ENCODE measurements at places on chromosomes 1 and 21. TPM values are rescaled to one million over a fixed set of nuclear protein-coding genes. Genes with fewer than 3 reads are reported as not detected.

DNA sequence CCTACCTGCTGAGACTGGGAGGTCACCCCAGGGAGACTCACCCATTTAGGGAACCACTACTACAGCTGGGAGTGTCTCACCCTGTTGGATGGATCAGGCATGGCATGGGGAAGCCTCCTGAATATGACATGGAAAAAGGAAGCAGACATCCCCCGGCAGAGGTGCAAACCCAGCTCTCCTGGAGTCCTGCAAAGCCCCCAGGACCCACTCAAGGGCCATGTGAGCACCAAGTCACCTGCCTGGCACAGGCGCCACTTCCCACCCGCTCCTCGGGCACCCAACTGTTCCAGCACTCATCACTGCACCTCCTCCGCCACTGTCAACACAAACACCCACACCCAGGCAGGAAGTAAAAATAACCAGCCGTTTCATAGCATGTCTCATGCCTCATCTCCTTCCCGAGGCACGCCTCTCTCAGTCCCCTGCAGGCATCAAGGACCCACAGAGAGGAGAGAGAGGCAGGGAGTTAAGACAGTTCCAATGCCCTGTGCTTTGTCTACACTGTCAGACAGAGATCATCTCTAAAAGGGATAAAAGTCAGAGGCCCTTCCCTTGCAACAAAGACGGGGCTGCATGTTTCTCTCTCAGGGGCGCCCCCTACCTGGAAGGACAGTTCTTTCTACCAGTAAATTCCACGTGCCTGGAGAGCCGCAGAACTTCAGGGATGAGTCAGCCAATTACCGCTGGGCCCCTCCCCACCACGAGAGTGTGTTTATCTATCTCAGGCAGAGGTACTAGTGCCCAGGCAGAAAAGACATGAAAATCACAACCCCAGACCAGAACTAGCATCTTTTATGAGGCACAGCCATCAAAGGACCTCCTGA lies 150.1 kb upstream of the SOD1 start:
- no peak overlapping the region for H3K4me3 ChIP-seq
- H3K36me3 ChIP-seq: no peaks in the 10 kb centered on the region
- H3K27ac ChIP-seq: no peak overlapping the region
- peaks cover 13% of the 10 kb centered on the region for H3K4me1 ChIP-seq
- no peaks in the 10 kb centered on the region for H3K27me3 ChIP-seq
- DNase-seq: peak; percentile 22

Gene LAPTM5
- 533 TPM for total RNA-seq

DNA sequence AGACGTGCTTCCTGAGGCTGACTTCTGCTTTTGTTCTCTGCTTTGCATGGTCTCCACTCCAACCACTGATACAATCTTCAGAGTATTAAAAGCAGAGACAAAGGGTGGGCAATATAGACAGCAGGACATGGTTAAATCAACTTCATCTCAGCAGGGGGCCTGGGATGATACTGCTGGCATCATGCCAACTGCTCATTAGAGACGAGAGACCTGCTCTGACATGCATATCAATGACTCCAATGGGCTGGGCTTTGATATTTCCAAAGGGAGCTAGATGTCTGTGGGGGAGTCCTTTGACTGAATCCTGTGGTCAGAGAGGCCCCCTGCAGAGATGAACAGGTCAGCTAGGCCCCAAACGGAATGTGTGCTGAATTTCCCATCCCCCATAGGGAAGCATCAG lies 106.6 kb downstream of the ACTL8 start:
- no peak overlapping the region for H3K4me3 ChIP-seq
- no peaks in the 10 kb centered on the region for H3K36me3 ChIP-seq
- no peak for DNase-seq
- no peaks in the 10 kb centered on the region for H3K4me1 ChIP-seq

DNA sequence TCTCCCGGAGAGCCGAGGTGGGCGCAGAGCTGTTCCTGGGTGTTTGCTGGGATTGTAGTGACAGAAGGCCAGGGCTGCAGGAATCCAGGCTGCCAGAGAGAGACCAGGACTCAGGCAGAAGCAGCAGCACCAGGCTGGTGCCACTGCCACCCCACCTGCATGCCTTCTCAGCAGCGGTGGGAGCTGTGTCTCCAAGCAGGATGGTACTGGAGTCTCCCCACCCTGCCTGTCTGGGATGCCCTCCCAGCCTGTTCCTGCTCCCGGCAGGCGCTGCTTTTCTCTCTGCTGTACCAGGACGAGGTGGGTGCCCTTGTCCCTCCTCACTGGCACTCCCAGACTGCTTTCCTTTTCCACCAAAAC lies 4.5 kb upstream of the HES4 start:
- DNase-seq: no peak
- no peak overlapping the region for H3K4me3 ChIP-seq
- H3K4me1 ChIP-seq: peaks cover 46% of the 10 kb centered on the region
- H3K27ac ChIP-seq: no peak overlapping the region
- H3K27me3 ChIP-seq: peaks cover 27% of the 10 kb centered on the region
- H3K36me3 ChIP-seq: no peaks in the 10 kb centered on the region

- H3K27ac ChIP-seq: no peak overlapping the region
- no peaks in the 10 kb centered on the region for H3K4me1 ChIP-seq
- no peak for DNase-seq
Observed at GRCh38 chr1:37403166-37403565, 71.2 kb upstream of the ZC3H12A start.

DNA sequence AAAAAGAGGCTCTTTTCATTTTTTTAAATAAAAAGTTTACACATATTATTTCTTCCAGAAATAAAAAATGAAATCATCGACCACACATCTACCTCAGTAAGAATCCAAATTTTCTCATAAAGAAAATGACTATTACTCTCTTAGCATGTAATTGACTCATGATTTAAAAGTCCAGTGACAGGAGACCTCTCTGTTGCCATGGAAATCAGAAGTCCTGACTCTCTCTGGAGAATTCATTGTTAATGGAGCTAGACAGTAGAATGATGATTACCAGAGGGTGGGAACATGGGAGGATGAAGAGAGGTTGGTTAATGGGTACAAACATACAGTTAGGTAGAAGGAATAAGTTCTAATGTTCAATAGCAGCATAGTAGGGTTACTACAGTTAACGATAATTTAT lies 5.0 kb upstream of the CLCA4 start:
- no peaks in the 10 kb centered on the region for H3K36me3 ChIP-seq
- H3K4me1 ChIP-seq: no peaks in the 10 kb centered on the region
- no peak for DNase-seq
- no peak overlapping the region for H3K27ac ChIP-seq
- H3K27me3 ChIP-seq: no peaks in the 10 kb centered on the region

Gene RNU1-4
- 2,937 TPM for total RNA-seq

- peak overlapping the region; percentile 71 for H3K27ac ChIP-seq
- no peaks in the 10 kb centered on the region for H3K27me3 ChIP-seq
- H3K36me3 ChIP-seq: peaks cover 13% of the 10 kb centered on the region
- peaks cover 13% of the 10 kb centered on the region for H3K4me1 ChIP-seq
Observed at GRCh38 chr1:11100149-11100493, 452 bp upstream of the EXOSC10 start.

DNA sequence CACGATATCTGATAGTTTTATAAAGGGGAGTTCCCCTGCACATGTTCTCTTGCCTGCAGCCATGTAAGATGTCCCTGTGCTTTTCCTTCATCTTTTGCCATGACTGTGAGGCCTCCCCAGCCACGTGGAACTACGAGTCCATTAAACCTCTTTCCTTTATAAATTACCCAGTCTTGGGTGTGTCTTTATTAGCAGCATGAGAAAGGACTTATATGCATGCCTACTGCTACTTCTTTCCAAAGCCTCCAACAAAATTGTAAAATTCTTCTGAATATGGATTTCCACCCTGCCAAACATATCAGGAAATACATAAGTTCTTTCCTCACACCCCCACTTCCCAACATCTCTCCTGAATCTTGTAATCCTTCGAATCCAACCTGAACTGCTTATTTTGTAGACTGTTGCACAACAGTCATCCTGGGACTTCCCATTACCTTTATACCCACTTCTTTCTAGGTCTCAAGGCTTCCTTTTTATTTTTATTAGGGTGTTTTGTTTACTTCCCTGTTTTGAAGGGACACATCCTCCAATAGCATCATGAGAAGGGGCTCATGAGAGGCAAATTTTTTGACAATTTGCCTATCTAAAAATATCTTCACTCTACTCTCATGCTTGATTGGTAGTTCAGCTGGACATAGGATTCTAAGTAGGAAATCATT lies 67.5 kb upstream of the MUTYH start:
- DNase-seq: no peak
- H3K27ac ChIP-seq: no peak overlapping the region
- no peak overlapping the region for H3K4me3 ChIP-seq
- no peaks in the 10 kb centered on the region for H3K36me3 ChIP-seq

DNA sequence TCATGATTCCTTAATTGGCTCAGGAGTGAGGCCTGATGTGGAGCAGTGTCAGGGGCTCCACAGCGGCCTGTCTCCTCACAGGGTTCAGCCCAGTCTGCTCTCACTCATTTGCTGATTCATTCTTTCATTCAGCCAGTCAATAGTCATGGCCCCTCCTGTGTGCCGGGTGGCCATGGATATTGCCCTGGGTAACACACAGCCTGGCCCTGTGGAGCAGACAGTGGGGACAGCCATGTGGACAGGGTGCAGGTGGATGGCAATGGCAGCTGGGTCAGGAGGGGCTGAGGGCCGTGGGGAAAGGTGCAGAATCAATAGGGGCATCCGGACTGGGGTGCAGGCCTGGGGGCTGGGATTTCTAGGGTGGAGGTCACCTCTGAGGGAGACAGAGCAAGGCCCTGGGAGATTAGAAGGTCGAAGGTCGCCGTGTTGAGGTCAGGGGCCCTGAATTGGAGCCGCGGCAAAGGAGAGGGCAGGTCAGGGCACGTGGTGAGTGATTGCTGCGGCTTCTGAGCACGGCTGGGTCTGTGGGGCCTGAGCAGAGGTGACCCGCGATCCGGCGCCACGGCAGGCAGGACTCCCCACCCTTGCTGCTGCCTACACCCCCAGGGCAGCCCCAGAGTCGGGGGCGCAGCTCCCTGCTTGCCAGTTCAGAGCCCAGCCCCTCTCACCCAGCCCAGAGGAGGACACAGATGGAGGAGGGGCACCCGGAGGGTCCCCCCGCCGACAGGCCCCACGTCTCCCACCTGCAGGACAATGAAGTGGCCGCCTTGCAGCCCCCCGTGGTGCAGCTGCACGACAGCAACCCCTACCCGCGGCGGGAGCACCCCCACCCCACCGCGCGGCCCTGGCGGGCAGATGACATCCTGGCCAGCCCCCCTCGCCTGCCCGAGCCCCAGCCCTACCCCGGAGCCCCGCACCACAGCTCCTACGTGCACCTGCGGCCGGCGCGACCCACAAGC lies 33.4 kb downstream of the SLC19A1 start:
- no peaks in the 10 kb centered on the region for H3K27me3 ChIP-seq
- H3K27ac ChIP-seq: no peak overlapping the region
- no peak overlapping the region for H3K4me3 ChIP-seq
- DNase-seq: no peak
- peaks cover 13% of the 10 kb centered on the region for H3K4me1 ChIP-seq

GRCh38 chr1:67440339-67440738 lies 10.1 kb upstream of the SERBP1 start:
- no peak overlapping the region for H3K27ac ChIP-seq
- no peaks in the 10 kb centered on the region for H3K36me3 ChIP-seq
- no peak overlapping the region for H3K4me3 ChIP-seq

Gene IGSF9
- not detected for total RNA-seq

GRCh38 chr1:64581135-64581842 lies 111.4 kb downstream of the CACHD1 start:
- H3K4me1 ChIP-seq: no peaks in the 10 kb centered on the region
- no peak for DNase-seq
- H3K36me3 ChIP-seq: no peaks in the 10 kb centered on the region
- H3K27me3 ChIP-seq: no peaks in the 10 kb centered on the region

DNA sequence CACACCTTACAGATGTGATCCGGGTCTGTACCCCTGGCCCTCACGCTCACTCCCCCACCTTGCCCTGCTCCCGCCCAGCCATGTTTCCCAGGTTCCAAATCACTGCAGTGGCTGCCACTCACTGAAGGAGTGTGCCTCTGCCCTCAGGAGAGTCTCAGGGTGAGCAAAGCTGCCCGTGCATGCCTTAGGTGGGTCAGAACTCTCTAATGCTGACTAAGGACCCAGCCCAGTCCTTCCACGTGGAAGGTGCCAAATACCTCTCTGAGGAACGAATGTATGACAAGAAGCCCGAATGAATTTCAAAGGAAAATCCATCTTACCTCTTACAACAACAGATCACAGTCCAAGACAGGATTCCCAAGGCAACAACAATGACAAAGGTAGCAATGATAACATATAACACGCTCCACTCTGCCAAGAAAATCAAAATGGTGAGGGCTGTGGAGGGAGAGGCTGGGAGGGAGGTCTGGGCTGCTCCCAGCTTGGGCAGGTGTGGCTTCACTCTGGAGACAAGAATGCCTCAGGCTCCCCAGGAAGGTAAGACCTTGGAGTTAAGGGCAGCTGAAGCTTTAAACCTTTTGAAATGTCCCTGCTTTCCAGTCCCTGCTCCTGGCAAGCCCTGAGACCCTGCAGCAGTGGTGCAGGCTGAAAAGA lies 115.2 kb downstream of the KIAA0319L start:
- no peak overlapping the region for H3K27ac ChIP-seq
- H3K36me3 ChIP-seq: peaks cover 67% of the 10 kb centered on the region
- no peak for DNase-seq
- H3K4me1 ChIP-seq: no peaks in the 10 kb centered on the region

GRCh38 chr1:92784021-92784638 lies 778 bp downstream of the EVI5 start:
- H3K27me3 ChIP-seq: peaks cover 22% of the 10 kb centered on the region
- H3K4me3 ChIP-seq: peak overlapping the region; percentile 44
- peak; percentile 60 for DNase-seq
- H3K27ac ChIP-seq: no peak overlapping the region
- peaks cover 20% of the 10 kb centered on the region for H3K4me1 ChIP-seq

Gene NR0B2
- not detected for total RNA-seq

Gene DMBX1
- not detected for total RNA-seq

DNA sequence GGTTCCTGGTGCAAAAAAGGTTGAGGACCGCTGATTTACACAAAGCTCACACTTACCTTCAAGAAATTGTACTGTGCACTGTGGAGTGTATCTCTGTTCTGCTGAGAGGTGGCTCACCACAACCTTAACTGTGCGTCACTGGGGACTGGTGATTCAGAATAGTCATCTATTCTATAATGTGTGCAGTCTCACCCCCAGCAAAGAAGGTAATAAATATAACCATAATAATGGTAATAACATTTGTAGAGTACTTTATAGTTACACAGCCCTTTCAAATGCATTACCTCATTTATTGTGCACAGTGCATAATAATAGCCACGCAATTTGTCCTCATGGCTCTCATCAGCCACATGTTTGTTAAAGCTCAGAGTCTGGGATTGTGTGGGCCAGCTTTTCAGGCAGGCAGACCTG lies 59.4 kb upstream of the DUSP10 start:
- DNase-seq: no peak
- no peaks in the 10 kb centered on the region for H3K36me3 ChIP-seq
- H3K27me3 ChIP-seq: no peaks in the 10 kb centered on the region
- no peak overlapping the region for H3K27ac ChIP-seq
- peaks cover 2% of the 10 kb centered on the region for H3K4me1 ChIP-seq

GRCh38 chr1:180165509-180166435 lies 11.1 kb downstream of the QSOX1 start:
- no peaks in the 10 kb centered on the region for H3K27me3 ChIP-seq
- H3K36me3 ChIP-seq: peaks cover 7% of the 10 kb centered on the region
- no peak overlapping the region for H3K27ac ChIP-seq

Gene FCRL5
- total RNA-seq: 0.54 TPM

GRCh38 chr1:65209005-65209885 lies 61.2 kb downstream of the AK4 start:
- no peak overlapping the region for H3K27ac ChIP-seq
- H3K4me3 ChIP-seq: no peak overlapping the region
- H3K4me1 ChIP-seq: no peaks in the 10 kb centered on the region
- H3K36me3 ChIP-seq: no peaks in the 10 kb centered on the region
- H3K27me3 ChIP-seq: no peaks in the 10 kb centered on the region

Gene SELENON
- 9.7 TPM for total RNA-seq

GRCh38 chr1:33719771-33720670 lies 143.9 kb upstream of the HMGB4 start:
- no peak overlapping the region for H3K27ac ChIP-seq
- DNase-seq: no peak
- no peaks in the 10 kb centered on the region for H3K4me1 ChIP-seq
- H3K4me3 ChIP-seq: no peak overlapping the region
- H3K27me3 ChIP-seq: no peaks in the 10 kb centered on the region
